Left kidney (tissue), 8 donors: ENCODE measurements at places on chromosomes 7 and 10.

- DNase-seq = peak; percentile 11
Measured at GRCh38 chr10:36681751-36682632, 443.4 kb upstream of the ANKRD30A start.

- no peak for DNase-seq
Measured at GRCh38 chr7:134726581-134726980, 52.9 kb upstream of the CALD1 start.

- no peak for DNase-seq
Measured at GRCh38 chr10:96753956-96754355, 33.6 kb upstream of the PIK3AP1 start.

GRCh38 chr10:43118631-43119415 is 19.4 kb upstream of the CSGALNACT2 start:
- no peak for DNase-seq

- DNase-seq = no peak
Measured at GRCh38 chr7:128358233-128358632, 3.3 kb downstream of the PRRT4 start.

- DNase-seq = peak; percentile 88
Measured at GRCh38 chr10:22927661-22928403, at the start of gene ARMC3. TSS of gene ARMC3 (plus strand) at chr10:22928053. CDS start at chr10:22931997, 3,944 bp downstream.

DNA sequence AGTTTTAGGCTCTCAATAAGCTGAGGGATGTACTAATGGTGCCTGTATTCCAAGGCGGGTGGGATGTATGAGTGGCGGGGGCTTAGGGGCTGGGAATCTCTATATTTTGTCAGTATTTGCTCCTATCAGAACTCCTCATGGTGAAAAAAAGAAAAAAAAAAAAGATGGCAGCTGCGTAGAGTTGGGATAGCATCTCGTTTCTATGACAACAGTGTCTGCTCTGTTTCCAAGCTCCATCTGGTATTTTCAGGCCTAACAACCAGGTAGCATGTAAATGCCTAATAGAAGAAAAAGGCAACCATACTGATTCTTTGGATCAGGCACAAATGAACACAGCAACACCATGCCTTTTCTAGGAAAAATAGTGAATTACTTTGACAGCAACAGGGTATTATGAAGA is 11.7 kb upstream of the CCDC172 start:
- DNase-seq = no peak

GRCh38 chr7:116236020-116236630 is 25.8 kb downstream of the TES start:
- DNase-seq = no peak

GRCh38 chr10:113475381-113475807 is 77.5 kb upstream of the HABP2 start:
- no peak for DNase-seq

DNA sequence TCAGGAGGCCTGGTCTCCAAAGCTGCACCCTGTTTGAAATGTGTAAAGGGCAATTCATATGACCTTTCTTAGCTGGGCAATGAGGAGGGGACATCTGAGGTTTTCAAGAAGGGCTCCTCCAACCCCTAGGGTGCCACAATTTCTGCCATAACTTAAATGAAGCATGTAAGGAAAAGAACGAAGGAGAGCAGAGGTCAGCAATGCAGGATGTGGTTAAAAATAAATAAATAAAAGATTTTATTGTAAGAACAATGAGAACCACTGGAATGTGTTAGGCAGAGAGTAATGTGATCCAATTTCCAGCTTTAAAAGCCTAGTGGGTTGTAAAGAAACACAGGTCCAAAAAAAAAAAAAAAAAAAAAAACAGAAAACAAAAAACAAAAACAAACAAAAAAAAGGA is 673.1 kb downstream of the TNS3 start:
- no peak for DNase-seq

DNA sequence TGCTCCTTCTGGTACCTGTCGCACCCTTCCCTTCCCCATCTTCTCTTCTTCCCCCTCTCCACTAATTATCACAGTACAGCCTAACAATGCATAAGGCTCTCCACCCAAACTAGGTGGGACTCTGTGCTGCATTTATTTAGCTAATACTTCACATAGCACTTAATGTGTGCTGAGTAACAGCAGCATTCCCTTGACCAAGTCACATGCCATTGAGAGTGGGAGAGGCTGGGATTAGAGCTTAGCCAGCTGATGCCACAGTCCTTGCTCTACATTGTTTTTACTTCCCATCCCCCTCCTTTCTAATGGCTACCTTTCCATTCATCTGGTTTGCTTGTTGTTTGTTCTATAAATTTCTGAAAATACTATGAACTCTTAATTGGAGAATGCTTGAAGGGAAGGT is 426.9 kb downstream of the LRMDA start:
- DNase-seq = no peak
